ENCODE measurements at places on chromosomes 1 and 21.
A peak's percentile ranks its signal among the peaks of the same experiment; 100 is the strongest.

DNA sequence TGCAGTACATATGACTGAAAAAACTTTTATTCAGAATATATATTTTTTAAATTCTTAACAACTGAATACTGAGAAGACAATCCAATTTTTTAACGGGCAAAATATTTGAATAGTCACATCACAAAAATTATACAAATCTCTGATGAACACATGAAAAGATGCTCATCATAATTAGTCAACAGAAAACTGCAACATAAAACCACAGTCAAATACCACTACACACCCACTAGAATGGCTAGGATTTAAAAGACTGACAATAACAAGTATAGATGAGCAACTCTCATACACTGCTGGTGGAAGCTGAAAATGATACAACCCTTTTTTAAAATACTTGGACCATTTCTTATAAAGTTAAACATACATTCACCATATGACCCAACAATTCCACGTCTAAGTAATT lies 87.7 kb upstream of the TNFSF4 start:
- DNase-seq: no peak

GRCh38 chr1:239260842-239261241 lies 125.5 kb upstream of the CHRM3 start:
- no peak for DNase-seq

GRCh38 chr1:150789396-150789795 lies 18.7 kb downstream of the CTSK start:
- DNase-seq: no peak

DNA sequence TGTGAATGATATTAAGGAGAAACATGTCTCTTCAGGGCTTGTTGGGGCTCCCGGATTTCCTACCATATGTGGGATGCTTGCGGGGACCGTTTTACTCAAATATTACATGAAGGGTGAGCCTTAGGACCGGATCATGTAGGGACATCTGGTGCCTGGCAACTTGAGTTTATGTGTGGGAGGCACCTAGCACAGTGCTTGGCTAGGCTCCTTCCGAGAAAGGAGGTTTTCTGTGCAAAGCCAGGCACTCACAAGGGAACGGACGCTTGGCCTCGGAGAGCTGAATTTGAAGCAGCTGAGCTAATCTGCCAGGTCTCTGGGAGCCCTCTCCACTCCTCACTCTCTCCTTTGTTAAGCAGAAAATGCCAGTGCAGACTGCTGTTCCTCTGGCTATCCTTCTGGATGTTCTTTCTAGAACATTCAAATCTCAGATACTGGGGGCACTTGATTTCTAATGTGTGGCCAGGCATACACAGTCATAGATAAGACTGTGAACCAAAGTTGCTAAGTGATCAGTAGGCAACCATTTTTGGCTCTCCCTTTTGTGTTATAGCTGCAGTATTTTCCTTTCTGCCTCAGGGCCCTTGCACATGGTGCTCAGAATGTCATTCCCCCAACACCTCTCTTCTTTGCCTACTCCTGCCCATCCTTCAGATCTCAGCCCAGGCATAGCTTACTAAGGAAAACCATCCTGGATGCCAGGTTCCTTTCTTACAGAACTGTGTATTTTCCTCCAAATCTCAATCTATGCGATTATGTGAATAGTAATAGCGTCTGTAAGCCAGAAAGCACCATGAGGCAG lies 216.6 kb upstream of the CSF3R start:
- no peak for DNase-seq

GRCh38 chr21:32062591-32063227 lies 189.9 kb downstream of the HUNK start:
- DNase-seq: no peak

- peak; percentile 1 for DNase-seq
Measured at GRCh38 chr1:173175514-173176145, 31.5 kb downstream of the TNFSF4 start.

DNA sequence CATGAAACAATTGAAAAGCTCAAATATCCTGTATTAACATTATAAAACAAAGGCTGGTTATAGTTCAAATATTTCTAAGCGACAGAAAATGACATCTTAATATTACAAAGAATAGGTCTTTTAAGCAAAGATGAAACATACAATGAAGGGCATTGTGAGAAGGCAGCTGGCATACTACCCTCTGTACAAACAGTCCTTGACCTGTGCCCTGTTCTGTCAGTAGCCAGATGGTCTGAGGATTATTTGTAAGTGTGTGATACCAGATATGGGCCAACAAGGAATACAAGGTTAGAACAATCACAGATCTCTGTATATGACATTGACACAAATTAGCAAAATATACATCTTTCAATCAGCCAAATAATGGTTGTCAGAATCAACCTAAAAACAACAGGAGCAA lies 1350.4 kb downstream of the AMY1C start:
- no peak for DNase-seq

- DNase-seq: no peak
Measured at GRCh38 chr1:44076066-44076465, 42.6 kb upstream of the KLF17 start.

DNA sequence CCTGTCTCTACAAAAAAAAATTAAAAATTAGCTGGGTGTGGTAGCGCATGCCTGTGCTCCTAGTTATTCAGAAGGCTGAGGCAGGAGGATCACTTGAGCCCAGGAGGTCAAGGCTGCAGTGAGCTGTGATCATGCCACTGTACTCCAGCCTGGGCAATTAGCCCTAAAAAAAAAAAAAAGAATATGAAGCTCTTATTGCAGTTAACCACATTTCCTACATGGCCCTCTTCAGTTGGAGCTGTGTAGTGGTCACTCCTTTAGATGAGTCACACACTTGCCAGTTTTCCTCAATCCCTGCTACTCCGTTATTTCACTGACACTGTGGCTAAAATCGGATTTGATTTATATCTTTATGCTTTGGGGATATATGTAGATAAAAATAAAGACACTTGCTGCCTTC lies 11.8 kb downstream of the NFYC start:
- DNase-seq: peak; percentile 14

- no peak for DNase-seq
Measured at GRCh38 chr21:44912158-44912473, 8.6 kb downstream of the ITGB2 start.

DNA sequence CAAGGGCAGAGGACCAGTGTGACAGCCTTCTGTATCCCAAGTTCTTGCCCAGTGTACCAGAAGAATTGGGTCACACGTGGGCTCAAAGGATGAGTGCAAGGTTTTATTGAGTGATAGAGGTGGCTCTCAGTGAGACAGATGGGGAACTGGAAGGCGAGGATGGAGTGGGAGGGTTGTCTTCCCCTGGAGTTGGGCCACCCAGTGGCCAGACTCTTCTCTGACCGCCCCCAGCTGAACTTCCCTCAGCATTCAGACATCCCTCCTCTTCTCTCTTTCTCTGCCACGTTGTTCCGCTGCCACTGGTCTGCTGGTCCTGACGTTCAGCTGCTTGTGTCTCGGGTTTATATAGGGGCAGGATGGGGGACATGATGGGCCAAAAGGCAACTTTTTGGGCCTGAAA lies 150.1 kb upstream of the IVNS1ABP start:
- DNase-seq: no peak

DNA sequence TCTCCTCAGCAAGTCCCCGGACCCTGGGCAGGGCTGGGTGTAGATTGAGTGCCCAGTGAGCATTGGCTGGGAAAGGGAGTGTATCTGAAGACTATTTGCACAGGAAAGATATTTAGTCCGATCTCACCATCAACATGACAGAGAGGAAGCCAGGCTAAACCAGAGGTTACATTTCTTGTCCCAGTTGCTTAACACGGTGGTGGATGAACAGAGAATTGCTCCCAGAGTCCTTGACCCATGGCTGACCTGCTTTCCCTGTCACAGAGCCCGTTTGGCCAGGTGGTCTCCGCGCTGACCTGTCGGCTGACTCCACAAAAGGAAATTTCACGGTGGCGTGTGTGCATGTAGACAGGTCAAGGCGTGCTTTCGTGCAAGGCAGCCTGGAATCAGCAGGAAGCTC lies 83.5 kb downstream of the BEND5 start:
- DNase-seq: no peak

GRCh38 chr1:208387908-208388811 lies 144.0 kb upstream of the PLXNA2 start:
- no peak for DNase-seq

DNA sequence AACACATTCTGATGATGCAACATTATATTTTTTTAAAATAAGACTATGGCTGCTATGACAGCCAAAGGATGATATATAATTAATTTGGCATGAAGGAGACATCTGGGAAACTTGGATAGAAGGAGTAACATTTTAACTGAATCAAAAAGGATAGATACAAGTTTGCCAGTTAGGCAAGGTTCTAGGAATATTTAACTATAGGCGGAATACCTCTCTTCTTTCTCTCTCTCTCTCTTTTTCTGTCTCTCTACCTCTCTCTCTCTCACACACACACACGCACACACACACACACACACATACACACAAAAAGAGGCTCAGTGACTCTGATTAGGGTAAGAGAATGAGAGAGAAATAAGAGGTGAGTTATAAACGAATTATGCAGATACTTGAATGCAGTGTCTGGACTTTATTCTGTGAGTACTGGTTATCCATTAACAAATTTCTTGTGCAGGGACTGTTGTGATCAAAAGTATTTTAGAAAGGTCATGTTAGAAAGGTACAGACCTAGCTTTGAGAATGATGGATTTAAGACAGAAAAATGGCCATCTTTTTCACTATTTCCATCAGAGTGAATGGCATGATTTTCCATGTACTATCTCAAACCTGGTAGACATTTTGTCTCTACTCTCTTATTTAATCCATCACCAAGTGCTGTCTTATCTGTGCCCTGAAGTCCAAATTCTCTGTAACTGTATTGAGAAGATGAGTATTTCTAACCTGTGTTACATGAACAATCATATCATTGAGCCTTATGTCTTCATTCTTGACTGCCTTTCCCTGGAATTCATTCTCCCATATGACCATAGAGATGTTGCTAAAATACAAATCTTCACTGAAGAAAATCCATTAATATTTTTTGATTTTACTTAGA lies 1106.9 kb upstream of the ADGRL4 start:
- no peak for DNase-seq

DNA sequence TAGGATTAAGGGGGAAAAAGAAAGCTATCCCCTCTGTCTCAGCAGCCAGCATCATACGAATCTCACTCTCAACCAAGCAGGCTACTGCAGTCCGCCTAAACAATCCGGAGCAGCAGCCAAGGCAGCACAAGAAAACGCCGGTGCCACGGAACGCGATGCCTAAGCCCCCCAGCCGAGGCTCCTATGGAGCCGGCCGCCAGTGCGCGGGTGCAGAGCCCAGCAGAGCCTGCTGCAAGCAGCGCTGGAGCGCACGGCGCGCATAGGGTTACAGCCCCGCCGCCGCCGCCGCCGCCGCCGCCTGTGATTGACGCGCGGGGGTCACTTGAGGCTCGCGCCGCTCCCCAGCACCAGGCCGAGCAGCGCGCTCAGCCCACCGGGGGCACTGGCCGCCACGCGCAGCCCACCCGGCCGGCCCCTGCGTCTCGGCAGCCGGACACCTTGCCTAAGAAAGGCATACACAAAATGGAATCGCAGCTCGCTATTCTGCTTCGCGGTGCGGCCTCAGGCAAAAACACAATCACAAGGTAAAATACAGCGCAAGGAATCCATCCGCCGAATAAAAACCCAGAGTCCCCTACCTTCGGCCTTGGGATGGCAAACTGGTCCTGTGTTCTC lies 780 bp downstream of the HIVEP3 start:
- peak; percentile 36 for DNase-seq

- DNase-seq: no peak
Measured at GRCh38 chr1:213163278-213163711, 112.3 kb downstream of the RPS6KC1 start.

DNA sequence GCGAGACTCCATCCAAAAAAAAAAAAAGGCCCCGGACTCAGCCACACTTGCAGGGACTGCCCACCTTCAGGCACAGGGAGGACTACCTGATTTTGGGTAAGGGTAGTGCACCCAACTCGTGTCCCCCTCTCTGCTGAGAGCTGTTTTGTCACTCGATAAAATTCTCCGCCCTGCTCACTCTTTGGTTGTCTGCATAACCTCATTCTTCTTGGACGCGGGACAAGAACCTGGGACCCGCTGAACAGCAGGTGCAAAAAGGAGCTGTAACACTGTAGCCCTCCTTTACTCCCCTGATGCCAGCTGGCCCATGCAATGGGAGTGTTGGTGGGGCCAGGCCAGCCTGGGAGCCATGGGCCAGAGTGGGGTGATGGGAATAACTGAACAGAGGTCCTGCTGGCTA lies 10.6 kb downstream of the S100B start:
- no peak for DNase-seq

DNA sequence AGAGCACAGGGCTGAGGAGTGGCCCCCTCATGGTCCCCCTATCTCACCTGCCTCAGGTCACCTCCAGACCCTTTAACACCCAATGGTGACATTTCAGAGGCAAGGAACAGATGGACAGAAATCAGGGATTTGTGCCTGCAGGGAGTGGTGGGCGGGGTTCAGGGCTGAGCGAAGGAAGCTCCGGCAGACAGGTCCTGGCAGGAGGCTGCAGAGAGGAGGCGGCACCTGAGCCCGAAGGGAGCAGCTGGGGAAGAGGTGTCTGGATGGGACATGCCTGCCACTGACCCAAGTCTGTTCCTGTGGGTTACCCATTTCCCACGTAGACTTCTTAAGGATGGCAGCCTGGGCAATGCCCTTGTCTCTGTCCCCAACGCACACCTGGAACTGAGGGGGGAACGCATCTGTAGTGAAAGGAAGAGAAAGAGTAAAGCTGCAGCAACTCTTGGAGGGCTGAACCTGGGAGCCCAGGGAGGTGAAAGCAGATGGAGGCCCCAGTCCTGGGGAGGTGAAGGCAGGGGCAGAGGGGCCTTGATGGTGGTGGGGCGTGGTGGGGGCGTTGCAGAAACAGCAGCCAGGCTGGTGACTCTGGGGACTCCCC lies 61.6 kb upstream of the ADARB1 start:
- no peak for DNase-seq

DNA sequence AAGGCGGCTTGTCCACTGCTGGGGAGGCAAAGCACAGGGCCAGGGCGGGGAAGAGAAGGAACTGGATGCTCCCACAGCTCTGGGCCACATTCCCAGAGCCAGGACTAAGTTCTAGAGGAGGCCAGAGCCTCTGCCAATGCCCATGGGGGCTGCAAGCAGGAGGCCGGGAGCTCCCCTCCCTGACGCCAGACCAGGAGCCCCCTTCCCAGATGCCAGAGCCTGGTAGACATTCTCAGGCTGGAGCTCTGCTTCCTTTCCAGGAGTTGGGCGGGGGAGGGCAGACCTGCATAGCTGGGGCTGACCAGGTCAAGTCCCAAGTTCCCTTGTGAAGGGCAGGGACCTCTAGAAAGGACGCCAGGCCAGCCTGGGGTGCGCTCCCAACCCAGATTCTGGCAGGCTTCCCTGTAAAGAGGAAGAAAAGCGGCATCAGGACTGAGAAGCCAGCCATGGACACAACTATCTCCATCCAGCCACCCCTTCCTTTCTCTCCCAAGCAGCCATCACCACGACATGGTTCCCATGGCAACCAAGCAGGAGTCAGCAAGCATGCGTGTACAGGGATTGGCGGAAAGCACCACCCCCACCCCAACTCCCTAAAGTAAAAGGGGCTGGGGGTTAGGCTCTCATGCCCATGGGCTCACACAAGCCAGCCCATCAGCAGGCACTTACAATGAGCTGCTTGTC lies 13.4 kb downstream of the KIF21B start:
- DNase-seq: no peak
